D341Med (cell line): ENCODE measurements at places on chromosomes 12 and 14.

- DNase-seq = no peak
Measured at GRCh38 chr12:105296116-105297089, 34.1 kb upstream of the C12orf75 start.

DNA sequence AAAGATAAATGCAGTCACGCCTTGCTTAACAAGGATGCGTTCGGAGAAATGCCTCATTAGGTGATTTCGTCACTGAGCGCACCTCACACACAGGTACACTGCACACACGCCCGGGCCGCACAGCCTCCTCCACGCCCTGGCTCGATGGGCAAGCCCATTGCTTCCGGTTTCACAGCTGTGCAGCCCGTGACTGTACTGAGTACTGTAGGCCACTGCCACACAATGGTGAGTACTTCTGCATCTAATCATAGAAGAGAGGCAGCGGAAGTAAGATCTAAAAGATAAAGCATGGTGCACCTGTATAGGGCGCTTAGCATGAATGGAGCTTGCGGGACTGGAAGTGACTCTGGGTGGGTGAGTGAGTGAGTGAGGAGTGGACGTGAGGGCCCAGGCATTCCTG lies 4.3 kb downstream of the RIMBP2 start:
- DNase-seq = no peak

- no peak for DNase-seq
Measured at GRCh38 chr12:112322441-112322840, 59.8 kb downstream of the HECTD4 start.

- DNase-seq = no peak
Measured at GRCh38 chr14:26527095-26527494, 70.7 kb downstream of the NOVA1 start.

- no peak for DNase-seq
Measured at GRCh38 chr14:63421226-63421625, 102.5 kb upstream of the GPHB5 start.

- DNase-seq = no peak
Measured at GRCh38 chr14:29421156-29421728, 506.4 kb downstream of the PRKD1 start.

GRCh38 chr12:115227137-115227615 lies 543.2 kb upstream of the TBX3 start:
- DNase-seq = no peak

DNA sequence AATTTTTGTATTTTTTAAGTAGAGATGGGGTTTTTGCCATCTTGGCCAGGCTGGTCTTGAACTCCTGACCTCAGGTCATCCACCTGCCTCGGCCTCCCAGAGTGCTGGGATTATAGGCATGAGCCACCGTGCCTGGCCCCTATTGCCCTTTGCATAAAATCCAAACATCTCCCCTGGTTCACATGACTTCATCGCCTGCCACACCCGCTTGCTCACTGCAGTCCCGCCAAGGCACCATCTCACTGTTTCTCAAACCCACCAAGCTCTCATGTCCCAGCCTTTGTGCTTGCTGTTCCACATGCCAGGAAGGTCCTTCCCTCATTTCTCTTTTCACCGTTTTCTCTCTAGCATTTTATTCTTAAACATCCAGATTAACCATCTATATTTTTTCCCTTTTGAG lies 9.7 kb downstream of the RHOF start:
- no peak for DNase-seq

GRCh38 chr14:33249233-33249820 lies 310.6 kb downstream of the NPAS3 start:
- DNase-seq = no peak

DNA sequence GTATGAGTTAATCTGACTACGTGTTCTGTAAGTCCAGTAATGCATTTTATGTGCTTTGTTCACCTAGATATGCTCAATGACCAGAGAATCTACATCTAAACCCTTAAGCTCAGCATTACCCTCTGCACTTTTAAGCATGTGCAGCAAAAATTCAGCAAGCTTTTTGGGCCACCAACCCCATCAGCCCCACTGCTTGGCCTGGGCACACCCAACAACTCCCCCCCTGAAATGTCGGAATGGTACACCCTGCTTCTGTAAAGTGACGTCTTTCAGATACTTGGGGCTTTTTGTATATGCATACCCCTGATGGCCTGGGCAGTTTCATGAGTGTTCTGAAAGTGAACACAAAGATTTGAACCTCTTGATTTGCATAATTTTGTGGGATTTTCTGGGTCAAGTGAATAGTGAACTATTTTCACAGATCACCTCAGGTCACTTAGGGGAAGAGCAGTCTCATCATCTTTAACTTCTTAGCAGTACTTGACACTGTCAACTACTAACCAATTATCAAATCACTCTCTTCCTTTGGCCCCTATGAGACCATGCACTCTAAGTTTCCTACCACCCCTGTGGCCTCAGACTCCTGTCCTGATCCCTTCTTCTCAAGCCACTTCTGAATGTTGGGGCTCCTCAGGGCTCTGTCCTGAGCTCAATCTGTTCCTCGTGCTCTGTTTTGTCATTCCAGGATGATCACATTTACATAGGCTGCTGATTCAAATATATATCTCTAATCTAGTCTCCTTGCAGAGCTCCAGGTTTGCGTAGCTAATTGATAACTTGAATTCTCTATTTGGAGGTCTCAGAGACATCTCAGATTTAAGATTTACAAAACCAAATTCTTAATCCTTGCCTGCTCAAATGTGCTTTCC lies 36.3 kb upstream of the PPM1A start:
- DNase-seq = no peak

- no peak for DNase-seq
Measured at GRCh38 chr14:55819610-55820304, 239.8 kb downstream of the KTN1 start.

DNA sequence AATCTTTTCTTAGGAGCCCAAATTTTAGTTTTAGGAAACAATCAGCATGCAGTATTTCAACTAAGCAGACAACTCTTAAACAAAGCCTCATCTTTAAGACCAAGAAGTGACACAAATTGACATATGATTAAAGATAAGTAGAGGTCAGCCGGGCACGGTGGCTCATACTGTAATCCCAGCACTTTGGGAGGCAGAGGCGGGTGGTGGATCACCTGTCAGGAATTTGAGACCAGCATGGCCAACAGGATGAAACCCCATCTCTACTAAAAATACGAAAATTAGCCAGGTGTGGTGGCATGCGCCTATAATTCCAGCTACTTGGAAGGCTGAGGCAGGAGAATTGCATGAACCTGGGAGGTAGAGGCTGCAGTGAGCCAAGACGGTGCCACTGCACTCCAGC lies 35.8 kb downstream of the BLTP3B start:
- no peak for DNase-seq

- DNase-seq = no peak
Measured at GRCh38 chr14:96082420-96083300, 43.5 kb downstream of the C14orf132 start.

DNA sequence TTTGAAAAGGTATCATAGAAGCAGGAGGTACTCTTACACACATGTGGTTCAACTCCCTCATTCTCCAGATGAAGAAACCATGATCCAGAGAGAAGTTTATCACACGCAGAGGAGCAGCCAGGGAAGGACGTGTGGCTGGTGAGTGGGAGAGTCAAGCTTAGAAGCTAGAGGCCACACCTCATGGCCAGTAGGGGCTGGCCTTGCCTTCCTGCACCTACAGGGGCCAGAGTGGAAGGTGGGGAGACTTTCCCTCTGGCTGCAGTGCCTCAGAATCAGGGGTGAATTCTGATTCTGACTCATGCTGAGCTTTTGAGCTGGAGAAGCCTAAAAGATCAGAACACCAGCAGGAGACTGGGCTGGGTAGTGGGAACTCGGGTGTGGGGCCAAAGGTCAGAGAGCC lies 1067.9 kb downstream of the BCL11B start:
- DNase-seq = no peak

DNA sequence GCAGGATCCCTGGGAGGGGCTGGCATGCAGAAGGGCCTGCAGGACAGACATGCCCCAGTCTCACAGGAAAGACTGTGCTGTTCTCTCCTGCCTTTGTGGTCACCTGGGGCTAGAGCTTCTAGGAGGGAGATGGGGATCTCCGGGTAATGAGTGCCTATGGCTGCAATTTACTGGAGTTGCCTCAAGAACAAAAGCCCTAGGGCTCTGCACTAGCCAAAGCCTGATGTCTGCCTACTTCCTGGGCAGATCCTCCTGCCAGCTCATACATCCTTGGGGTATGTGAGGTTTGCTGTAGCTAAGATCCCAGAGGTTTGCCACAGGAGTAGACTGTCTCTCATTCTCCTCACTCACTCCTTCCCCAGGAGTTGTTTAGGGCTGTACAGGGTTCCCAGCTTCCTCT lies 106.9 kb upstream of the PPFIA2 start:
- DNase-seq = no peak

DNA sequence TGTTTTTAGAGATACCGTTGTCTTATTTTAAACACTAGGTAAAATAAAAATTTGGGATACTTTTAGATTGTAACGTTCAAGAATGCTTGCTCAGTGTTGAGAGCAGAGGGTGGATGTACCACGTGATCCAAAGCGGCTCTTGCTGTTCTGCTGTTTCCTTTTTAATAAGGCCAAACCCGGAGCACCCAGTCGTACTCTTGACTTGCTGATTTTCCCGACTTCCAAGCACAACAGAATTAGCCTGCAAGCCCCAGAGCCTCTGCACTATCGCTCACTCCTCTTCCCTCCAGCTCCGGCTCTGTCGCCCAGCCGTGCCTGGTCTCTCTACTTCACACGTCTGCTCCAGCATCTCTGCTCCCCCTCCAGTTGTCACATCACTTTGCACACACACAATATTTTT lies 77.3 kb downstream of the EMP1 start:
- DNase-seq = no peak

DNA sequence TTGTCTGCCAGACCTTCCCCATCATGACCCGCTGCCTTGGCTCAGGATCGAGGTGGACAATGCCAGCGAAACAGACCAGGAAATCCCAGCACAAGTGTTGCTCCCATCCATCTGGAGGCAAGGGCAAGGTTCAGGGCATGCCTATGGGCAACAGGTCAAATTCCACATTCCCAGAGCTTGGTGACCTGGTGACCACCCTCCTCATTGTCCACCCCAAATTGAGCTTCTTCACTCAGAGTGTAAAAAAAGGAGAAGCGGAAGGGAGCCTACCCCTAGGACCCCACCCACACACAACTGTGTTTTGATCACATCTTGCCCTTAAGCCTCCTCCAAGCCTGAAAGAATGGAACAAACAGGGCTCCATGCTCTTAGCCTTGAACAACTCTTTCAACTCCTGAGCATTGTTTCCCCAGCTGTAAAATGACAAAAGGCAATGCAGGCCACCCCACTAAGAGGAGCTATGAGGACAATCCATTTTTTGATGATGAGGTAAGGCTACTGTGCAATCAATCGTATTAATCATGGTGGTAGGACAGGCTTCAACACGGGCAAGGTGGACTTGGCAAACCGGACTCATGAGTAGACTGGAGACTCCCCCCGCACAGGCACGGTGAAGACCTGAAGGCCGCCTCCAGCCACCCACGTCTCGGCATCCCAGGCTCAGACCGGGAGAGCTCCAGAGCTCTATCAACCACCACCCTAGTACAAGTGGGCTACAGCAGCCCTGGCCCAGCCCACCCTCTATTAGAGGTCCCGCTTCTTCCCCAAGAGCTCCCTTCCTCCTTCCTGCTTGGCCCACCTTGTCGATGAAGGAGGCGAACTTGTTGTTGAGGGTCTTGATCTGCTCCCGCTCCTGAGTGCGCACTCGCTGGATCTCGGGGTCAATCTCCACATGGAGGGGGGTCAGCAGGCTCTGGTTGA lies 866 bp downstream of the KRT79 start:
- DNase-seq = no peak

DNA sequence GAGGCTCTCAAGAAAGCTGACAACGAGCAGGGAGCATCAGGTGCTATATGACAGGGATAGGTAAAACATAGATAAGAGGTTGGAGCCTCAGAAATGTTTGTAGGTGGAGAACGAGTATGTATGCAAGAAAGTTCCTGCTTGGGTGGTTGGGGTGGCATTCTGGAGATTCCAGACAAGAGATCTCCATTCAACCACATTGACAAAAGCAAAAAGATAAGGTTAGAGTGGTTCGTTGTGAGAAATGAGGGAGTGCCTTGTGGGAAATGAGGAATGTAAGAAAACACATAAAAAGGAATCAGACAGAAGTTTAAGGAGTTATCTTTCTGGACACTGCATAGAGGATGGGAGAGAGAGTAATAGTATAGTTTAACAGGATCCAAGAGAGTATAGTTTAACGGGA lies 290.3 kb downstream of the DPF3 start:
- DNase-seq = no peak

DNA sequence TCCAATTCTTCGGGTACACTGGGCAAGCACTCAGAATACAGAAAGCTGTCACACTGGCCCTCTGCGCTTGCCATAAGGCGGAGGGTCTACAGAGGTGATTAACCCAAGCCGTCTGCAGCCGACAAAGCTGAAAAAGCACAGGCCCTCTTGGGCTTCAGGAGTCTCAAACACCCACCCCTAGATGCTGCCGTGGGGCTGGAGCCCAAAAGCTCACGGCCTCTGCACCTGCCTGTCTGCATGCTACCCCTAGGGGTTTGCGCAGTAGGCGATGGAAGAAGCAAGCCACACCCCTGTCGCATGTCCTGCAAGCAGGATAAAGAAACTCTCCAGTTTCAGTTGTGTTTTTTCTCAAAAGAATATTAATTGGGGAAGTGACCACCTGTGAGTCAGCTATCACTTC lies 118.8 kb upstream of the PLEKHA5 start:
- DNase-seq = no peak

- no peak for DNase-seq
Measured at GRCh38 chr14:32950584-32950983, 11.9 kb downstream of the NPAS3 start.
